ENCODE measurements at places on chromosomes 7 and 10. TPM values are rescaled to one million over a fixed set of nuclear protein-coding genes. Genes with fewer than 3 reads are reported as not detected.

DNA sequence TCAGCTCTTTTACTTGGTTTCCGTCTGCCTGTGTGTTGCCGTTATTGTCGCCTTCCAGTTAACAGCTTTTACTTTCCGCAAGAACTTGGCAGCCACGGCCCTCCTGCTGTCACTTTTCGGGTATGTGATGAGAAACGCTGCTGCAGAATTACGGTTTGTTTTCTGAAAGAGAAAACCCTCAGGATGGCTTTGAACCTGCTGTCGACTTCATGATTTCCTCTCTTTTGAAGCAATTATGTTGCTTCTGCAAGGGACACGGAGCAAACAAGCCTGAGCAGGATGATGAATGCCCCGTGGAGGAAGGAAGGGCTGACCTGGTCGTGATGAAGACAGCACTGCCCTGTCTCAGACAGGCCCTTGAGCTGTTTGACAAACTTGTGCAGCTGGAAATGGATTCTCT, 339.8 kb downstream of the ABCA13 start:
- H3K36me3 ChIP-seq: no peaks in the 10 kb centered on the region
- no peaks in the 10 kb centered on the region for H3K4me1 ChIP-seq
- DNase-seq: no peak
- no peak overlapping the region for H3K4me3 ChIP-seq
- no peaks in the 10 kb centered on the region for H3K27me3 ChIP-seq

DNA sequence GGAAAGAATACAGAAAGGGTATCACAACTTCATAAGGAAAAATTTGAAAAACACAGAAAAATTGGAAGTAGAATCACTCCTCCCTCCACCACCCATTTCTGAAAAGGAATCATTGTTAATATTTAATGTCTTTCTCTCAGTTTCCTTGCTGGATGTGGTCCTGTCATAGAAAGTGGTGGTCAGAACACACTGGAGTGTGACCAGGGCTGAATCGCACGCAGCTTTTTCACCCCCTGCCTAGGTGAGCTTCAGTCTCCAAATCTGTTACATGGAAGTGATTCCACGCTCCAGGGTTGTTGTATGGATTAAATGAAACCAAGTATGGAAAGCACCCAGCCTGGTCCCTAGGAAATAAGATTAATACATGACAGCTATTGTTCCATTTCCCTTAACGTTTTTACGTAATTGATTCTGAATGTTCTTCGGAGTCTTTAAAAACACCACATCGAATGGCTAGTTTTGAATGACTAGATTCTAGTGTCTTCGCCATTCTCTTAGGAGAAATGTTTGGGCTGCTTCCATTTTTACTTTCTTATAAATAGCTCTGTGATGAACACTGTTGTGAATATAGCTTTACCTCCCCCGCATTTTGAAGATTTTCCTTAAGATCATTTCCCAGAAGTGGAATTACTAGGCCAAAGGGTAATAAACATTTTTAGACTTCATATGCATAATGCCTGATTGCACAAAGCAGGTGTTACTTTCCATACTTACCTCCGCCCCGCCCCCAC, 10.9 kb upstream of the DUSP5 start:
- DNase-seq: no peak
- no peaks in the 10 kb centered on the region for H3K4me1 ChIP-seq

GRCh38 chr10:21926949-21927348, 76.6 kb downstream of the DNAJC1 start:
- DNase-seq: no peak
- H3K27ac ChIP-seq: no peak overlapping the region
- H3K36me3 ChIP-seq: no peaks in the 10 kb centered on the region
- no peaks in the 10 kb centered on the region for H3K4me1 ChIP-seq

- H3K36me3 ChIP-seq: no peaks in the 10 kb centered on the region
- no peaks in the 10 kb centered on the region for H3K4me1 ChIP-seq
- H3K27me3 ChIP-seq: no peaks in the 10 kb centered on the region
- H3K27ac ChIP-seq: no peak overlapping the region
Measured at GRCh38 chr7:23167691-23168090, 14.2 kb upstream of the NUP42 start.

Gene DENND2A
- total RNA-seq: 3.0 TPM

Gene HIP1
- total RNA-seq: 3.8 TPM

Gene VPS50
- 18.2 TPM for total RNA-seq

Data from liver (tissue), 10 donors.